HepG2 (cell line): ENCODE measurements at places on chromosomes 13 and 19. TPM values are rescaled to one million over a fixed set of nuclear protein-coding genes. Genes with fewer than 3 reads are reported as not detected.

MIPEP gene
- total RNA-seq, result 24.1 and 24.7 TPM in 2 replicates

ZNF160 gene
- 12.1 and 14.5 TPM in 2 replicates for total RNA-seq

CACNA1A gene
- total RNA-seq, result not detected in 2 replicates

GNG8 gene
- total RNA-seq, result not detected in 2 replicates

PCDH9 gene
- total RNA-seq, result 0.09 and 0.11 TPM in 2 replicates

ATP8B3 gene
- 1.8 and 2.6 TPM in 2 replicates for total RNA-seq

ZNF540 gene
- total RNA-seq, result 0.21 and 0.40 TPM in 2 replicates
